Mammary epithelial cell (primary cell): ENCODE measurements at places on chromosomes 3 and 15. TPM values are rescaled to one million over a fixed set of nuclear protein-coding genes. Genes with fewer than 3 reads are reported as not detected.

AMIGO3 gene
- total RNA-seq: 0.50 TPM

GPR27 gene
- total RNA-seq: 7.7 TPM

ABCF3 gene
- 58.2 and 68.7 TPM in 2 replicates for total RNA-seq

POMGNT2 gene
- total RNA-seq: 9.8 and 11.2 TPM in 2 replicates

PSTPIP1 gene
- 3.3 and 3.5 TPM in 2 replicates for total RNA-seq

GALNT15 gene
- total RNA-seq: not detected in 2 replicates

TLR9 gene
- not detected in 2 replicates for total RNA-seq

NPAP1 gene
- not detected in 2 replicates for total RNA-seq

CYP19A1 gene
- not detected in 2 replicates for total RNA-seq

NUSAP1 gene
- total RNA-seq: 3.7 TPM
